ENCODE measurements at places on chromosomes 7 and 10.

GRCh38 chr10:109306698-109307097, 616.6 kb downstream of the XPNPEP1 start:
- DNase-seq, result no peak

- DNase-seq, result no peak
Observed at GRCh38 chr7:6175645-6176044, 96.8 kb downstream of the CYTH3 start.

DNA sequence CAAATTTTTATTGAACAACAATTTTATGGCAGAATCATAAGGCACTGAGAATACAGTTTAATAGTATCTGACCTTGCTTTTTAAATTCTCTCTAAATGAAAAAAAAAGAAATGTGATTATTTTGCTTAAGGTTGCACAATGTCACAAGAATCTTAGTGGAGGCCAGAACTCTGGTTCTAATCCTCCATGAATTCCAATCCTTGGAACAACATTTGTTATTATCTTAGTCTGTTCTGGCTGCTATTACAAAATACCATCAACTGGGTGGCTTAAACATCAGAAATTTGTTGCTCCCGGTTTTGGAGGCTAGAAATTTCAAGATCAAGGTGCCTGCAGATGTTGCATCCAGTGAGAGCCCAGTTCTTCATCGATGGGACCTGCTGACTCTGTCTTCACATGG, 158.2 kb upstream of the POM121L12 start:
- no peak for DNase-seq

- DNase-seq, result no peak
Observed at GRCh38 chr7:130884437-130885417, 150.7 kb upstream of the KLF14 start.

DNA sequence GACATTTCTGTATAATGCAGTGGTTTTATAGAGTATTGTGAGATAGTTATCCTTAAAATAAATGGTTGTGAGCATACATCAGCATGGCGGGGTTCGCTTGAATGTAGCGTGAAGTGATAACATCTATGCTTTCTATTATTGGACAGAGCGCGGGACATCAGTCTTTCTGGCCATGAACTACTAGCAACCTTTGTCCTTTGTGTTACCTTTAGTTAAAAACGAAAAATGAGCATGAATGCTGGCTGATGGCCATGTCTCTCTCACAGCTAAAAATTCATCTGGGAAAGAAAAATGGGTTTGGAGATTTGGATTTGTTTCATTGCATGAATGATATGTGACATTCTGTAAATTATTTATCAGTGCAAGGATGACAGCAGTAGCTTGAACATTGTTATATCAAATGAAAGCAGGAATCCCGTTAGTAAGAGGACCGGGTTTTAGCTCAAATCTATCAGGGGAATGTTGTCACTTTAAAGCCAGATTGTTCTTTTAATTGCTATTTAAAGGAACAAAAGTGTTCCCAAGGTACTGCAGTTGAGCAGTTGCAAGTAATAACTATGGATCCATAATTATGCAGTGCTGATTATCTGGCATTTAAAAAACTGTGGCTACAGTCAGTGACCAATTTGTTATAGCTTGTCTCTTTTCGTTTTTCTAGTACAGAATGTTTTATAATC, 131.0 kb downstream of the KAT6B start:
- no peak for DNase-seq

GRCh38 chr7:102039706-102040105, 222.3 kb downstream of the CUX1 start:
- no peak for DNase-seq

- DNase-seq, result peak; percentile 44
Observed at GRCh38 chr10:60951272-60951724, 7.3 kb upstream of the RHOBTB1 start.

GRCh38 chr10:60978287-60979115, 34.5 kb upstream of the RHOBTB1 start:
- no peak for DNase-seq

DNA sequence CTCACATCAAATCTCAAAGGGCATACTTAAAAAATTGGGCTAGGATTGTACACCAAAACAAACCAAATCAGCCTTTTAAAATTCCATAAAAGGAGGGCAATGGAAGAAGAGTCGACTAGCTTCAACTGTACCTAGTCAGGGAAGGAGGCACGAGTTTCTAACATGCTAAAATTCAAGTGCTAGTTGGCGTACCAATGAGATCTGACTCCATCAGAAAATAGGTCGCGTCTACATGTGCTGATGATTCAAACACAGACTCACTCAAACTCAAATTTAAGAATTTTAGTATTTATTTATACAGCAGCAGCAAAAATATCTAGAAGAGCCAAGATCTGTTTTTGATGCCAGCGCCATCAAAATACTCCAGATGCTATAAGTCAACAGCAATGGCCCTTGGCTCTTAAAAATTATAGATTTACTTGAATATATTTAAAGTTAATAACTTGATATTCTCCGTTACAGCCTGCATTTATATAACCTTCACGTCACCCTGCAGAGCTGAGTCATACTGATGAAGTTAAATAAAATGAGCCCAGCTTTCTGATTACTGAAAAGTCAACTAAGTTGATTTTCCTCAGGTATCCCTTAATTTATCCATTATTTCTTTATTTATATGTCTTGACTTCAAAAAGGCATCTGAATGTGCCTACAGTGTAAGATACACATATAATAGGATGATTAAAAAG, 302.1 kb upstream of the IMMP2L start:
- DNase-seq, result no peak

DNA sequence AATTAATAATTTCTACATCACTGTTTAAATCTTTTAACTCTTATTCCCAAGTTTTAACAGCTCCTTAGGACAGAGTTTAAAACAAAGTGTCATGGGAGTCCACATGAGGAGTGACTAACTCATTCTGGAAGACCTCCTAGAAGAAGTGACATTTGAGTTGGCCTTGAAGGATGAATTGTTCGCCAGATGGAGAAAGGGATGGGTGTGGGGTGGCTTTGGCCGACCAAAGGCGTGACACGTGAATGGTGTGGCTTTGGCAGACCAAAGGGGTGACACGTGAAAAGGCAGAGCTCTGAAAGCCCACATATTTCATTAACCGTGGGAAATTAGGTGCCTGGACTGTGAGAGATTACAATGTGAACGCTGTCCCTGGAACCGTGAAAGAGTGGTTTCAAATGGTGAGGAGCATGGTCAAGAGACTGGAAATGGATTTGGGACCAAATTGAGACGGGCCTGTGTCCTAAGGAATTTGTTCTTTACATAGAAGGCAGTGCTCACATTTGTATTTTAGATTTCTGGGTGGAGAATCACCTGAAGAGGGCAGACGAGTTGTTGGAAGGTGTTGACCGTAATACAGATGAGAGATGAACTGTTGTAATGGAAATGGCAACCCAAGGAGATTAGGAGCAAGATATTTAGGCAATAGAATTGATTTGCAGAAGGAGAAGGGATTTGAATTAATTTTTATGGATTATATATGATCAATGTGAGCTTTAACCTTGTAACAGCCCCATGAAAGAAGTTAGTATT, 228.1 kb downstream of the BICC1 start:
- DNase-seq, result no peak
